ENCODE measurements at places on chromosomes 5 and 9.

DNA sequence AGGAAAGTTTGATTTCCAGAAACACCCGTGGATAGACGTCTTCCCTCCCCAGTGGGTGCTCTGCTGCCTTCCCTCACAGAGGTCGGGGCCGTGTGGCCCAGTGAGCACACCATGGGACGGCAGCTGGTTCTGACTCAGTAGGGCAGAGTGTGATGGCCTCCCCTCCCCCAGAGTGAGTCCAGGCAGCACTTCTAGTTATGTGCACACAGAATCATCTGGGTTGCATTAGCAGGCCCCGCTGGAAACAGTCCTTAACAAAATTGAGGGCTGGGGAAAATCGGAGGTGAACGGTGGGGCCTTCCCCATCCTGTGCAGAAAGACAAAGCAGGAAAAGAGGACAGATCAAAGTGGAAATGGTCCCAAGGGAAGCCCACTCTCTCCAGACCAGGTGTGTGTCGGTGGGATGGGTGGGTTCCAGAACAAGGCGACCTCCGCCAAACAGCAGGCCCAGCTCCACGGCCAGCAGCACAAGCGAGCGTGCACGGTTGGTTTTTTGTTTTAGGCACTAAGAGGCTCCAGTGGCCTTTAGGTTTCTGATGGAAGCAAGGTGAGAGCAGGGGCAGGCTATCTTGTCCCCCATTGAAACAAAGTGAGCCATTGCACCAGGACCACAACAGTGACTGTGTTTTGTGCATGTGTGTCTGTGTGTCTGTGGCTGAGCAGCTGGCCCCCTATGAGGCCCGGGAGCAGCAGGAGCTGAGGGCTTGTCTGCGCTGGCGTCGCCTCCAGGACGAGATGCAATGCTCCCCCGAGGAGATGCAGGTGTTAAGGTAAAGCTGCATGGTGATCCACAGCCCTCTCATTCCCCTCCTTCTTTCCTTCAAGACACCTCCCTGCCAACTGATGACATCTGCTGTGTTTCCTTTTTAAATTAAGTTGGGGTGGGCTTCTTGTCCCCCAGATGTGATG, 201.5 kb downstream of the AOPEP start:
- no peak for DNase-seq

GRCh38 chr5:50704730-50705129, 38.3 kb downstream of the PARP8 start:
- DNase-seq: no peak

DNA sequence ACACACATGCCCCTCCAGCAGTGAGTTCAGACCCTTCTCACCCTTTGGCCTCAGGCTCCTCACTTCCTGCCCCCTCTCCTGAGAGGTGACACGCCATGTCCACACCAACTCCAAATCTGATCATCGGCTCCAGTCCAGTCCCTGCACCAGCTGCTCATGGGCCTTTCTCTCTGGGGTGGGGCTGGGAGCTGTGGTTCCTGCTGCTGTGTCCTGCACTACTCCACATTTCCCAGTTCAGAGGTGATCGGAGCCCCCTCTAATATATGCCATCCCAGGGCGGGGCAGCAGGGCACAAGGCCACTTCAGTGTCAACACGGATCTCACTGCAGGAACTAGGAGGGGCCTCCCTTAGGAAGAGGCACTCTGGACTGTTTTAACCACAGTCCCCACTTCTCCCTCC, 91.5 kb downstream of the ADAMTS2 start:
- no peak for DNase-seq

DNA sequence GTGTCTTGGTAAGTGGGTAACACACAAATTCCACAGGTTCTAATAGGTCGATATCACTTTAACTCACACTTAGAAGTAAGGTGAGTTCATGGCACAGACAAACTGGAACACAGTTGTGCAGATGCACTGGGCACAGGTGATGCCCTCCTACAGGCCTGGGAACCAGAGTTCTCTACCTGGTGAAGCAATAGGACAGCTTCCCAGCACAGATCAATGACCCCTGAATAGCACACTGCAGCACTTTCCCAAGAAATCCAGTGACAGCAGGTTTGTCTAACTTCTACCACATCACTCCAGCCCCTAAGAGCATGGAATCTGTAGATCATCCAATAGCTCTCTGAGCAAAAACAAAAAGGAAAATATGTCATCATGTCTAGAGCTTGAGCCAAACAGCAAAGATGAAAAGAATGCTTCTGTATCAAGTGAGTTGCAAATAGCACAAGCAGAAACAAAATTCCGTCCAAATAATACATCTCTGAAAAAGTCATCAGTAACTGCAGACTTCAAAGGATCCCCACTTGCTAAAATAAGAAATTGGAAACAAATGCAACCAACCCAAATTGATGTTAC, 33.5 kb downstream of the MOCS2 start:
- peak; percentile 42 for DNase-seq

GRCh38 chr9:68709291-68710110, 4.5 kb downstream of the PIP5K1B start:
- no peak for DNase-seq

- no peak for DNase-seq
Measured at GRCh38 chr5:52910071-52910470, 79.1 kb upstream of the ITGA2 start.

- no peak for DNase-seq
Measured at GRCh38 chr9:37419204-37419603, 3.3 kb upstream of the GRHPR start.

Data from muscle of back (tissue), 13 donors.